Activated T-cell treated with anti-CD3 and anti-CD28 coated beads, Interleukin-2, amount 50 U/mL, for 72 hours (primary cell): ENCODE measurements at places on chromosomes 12 and 14. TPM values are rescaled to one million over a fixed set of nuclear protein-coding genes. Genes with fewer than 3 reads are reported as not detected.

CCDC196 gene
- not detected for total RNA-seq

AHSA1 gene
- total RNA-seq = 79.1 TPM

GRCh38 chr12:131459773-131460365, 251.0 kb upstream of the SFSWAP start:
- DNase-seq = no peak

DNA sequence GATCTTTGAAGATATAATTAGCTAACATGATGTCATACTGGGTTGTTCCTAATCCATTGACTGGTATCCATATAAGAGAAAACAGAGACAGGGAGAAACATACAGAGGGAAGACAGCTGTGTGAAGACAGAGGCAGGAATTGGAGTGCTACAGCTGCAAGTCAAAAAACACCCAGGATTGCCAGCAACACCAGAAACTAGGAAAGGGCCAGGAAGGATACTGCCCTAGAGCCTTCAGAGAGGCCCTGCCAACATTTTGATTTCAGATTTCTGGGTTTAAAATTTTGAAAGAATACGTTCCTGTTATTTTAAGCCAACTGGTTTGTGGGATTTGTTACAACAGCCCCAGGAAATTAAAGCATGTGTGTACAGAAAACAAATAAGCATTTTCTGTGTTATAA, 473.7 kb upstream of the FLRT2 start:
- no peak for DNase-seq

- DNase-seq = no peak
These were observed 91.6 kb upstream of the BTG1 start for GRCh38 chr12:92237262-92237661.

DNA sequence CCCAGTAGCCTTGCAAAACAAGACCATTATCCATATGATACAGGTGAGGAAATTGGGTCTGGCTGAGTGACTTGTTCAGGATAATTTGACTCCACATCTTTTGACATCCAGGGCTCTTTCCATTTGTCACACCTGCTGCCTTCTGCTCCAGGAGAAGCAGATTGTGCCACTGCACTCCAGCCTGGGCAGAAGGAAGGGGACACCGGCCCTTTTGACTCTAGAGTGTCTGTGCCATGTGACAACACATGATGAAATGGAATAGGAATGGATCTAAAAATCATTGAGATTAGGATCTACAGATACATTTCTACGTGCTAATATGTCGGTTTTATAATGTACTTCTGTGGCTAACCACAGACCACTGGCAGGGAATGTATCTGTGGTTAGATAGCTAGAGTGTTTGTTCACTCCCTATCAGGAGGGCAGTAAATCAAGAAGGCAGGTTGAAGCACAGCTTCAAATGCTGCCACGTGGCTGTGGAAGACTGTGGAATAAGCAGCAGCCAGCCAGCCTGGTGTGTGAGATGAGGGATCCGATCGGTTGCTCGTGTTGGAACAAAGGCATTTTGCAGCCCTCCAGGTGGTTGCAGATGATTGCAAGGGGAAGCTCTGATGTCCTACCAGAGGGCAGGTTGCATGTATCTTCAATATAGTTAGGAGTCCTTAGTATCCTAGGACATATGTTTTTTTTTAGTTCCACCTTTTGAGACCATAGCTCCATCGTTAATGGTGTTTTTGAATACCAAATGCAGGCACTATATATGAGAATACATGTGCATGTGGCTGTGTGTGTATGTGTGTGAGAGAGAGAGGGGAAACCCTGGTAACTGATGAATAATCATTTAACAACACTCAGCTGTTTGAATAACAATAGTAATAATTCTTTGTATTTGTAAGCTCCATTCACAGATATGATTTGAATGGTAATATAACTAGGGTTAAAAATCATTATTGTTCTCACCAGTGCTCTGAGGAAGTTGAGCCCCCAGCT, 28.6 kb downstream of the EML1 start:
- DNase-seq = no peak

DNA sequence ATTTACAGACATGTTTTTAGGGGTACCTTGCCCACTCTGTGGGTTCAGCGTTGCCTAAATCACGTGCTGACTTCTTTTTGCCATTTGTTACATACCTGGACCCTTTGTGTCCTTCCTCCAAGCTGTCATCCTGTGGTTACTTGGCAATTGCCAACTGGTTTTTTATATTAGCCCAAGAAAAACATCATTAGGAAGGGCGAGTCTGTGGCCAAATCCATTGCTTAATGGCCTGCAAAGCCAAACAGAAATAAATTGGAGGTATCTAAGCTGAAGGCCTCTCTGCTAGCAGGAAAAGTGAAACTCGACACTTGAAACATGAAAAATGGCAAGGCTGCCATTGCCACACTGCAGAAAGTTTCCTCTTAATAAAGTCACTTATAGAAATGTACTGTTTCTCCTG, 190.4 kb downstream of the NUAK1 start:
- no peak for DNase-seq

DNA sequence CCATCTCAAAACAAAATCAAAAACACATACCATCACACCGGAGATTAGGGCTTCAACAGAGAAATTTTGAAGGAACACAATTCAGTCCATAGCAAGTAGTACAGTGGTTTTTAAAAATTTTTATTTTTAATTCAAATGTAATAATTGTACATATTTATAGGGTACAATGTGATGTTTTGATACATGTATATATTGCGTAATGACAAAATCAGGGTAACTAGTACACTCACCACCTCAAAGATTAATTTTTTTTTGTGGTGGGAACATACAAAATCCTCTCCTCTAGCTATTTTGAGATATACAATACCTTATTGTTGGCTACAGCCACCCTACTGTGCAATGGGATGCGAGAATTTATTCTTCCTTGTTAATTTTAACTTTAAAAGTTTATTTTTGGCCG, 26.0 kb upstream of the ETFBKMT start:
- DNase-seq = no peak
